Pancreas (tissue), 10 donors: ENCODE measurements at places on chromosomes 5 and 9.

DNA sequence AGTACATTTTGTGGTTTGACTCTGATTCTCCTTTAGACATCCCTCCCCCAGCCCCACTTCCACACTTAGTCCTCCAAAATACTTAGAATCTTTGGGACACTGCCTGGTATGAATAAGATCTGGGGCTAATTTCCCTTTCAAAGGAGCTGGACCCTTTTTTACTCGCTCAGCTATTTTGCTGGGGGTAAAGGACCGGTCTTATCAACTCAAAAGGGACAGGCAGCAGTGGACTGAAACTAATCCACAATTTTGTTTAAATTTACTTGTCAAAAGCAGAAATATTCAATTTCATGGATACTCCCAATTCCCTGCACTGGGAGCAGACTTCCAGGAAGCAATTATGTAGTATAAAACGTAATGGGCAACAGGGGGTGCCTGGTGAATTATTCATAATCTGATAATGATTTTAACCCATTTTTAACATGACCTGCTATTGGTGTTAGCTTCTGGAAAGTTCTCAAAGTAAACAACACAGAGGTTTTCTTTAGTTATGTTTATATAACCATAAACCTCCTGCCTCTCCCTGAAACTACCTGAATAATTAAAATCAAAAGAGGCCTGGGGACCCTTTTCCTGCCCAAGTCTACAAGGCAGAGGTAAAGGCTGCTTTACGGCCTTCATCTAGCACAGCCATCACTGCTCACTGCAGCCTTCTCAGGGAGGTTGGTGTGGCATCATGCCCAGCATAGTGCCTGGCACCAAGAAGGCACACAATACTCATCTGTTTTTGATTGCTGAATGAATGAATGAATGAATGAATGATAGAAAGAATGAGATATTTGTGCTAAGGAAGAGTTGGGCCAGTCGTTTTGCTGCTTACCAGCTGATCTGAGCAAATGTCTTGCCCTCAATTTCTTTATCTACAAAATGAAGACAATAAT, 44.2 kb upstream of the GNPDA1 start:
- no peak for DNase-seq

DNA sequence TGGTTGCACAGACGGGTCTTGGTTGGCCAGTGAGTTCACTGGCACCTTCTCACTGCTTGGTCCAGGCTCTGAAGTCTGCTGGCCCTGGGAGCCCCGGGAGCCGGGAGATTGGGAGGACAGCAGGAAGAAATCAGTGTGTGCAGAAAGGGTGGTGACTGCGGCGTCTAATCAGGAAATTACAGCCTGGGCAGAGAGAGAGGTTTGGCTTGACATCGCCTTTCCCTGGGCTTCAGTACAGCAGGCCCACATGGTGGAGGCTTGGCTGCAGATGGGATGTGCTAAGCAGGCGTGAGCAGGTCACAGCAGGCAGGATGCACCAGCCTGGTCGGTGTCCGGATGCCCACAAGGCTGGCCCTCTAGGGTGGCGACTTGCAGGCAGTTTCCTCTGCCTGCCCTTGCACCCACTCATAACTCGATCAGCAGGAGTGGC, 17.2 kb downstream of the PITX1 start:
- DNase-seq: no peak

DNA sequence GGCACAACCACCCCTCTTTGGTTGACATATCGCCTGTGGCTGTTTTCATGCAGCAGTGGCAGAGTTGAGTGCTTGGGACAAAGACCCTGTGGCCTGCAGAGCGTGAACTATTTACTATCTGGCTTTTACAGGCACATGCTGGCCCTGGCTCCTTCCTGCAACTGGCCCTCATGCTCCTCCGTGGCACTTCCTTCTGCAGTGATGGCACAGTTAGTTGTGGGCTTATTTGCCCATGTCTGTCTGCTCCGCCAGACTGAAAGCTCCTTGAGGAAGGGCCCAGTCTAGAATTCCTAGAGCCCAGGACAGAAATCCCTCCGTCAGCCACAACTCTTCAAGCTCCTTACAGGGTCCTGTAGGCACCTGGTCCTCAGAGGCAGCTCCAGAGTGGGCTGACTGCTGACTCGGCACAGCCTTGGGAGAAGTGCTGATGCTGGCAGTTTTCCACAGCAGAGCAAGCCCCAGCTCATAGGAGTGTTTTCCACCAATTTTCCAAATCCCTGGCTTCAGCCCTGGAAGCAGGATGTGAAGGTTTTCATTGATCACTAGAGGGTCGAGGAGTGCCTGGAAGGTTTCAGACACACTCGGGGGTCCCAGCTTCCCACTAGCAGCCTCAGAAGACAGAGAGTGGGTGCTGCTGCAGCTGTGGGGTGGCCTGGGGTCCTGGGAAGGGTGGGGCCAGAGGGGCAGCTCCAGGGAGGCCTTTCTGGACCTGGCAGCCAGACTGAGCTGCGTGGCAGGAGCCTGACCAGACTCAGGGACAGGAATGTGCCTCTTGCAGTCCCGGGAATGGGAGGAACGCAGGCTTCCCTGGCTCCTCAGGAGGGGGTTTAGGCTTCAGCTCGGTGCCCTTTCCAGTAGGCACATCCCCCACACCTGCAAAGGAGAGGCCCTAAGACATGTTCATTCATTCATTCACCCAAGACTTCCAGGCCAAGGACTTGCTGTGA, 56.5 kb upstream of the ANGPTL2 start:
- peak; percentile 49 for DNase-seq

GRCh38 chr5:51902512-51902911, 519.3 kb downstream of the ISL1 start:
- no peak for DNase-seq

GRCh38 chr5:135482381-135482933, 30.3 kb upstream of the TIFAB start:
- no peak for DNase-seq

DNA sequence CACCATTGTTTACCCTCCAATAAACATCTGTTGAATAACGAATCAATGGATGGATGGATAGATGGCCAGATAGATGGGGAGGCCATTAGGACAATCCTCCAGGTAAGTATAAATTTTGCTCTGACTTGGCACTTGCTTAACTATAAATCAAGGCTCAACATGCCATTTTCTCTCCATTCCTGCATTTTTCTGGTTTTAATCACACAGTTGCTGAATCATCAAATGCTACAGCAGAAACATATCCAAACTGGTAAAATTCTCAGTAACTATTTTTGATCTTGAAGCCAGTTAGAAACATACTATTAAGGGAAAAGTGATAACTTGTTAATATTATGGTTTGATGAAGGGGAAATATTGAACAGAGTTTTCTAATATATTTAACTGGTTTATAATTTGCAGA, 71.5 kb upstream of the MTAP start:
- DNase-seq: no peak

- no peak for DNase-seq
Observed at GRCh38 chr5:20497356-20497755, 509.4 kb upstream of the CDH18 start.

- DNase-seq: no peak
Observed at GRCh38 chr5:24923400-24923799, 278.6 kb upstream of the CDH10 start.

- DNase-seq: no peak
Observed at GRCh38 chr5:57696825-57697570, 214.4 kb upstream of the ACTBL2 start.

GRCh38 chr9:17829064-17829463, 250.2 kb downstream of the SH3GL2 start:
- no peak for DNase-seq

DNA sequence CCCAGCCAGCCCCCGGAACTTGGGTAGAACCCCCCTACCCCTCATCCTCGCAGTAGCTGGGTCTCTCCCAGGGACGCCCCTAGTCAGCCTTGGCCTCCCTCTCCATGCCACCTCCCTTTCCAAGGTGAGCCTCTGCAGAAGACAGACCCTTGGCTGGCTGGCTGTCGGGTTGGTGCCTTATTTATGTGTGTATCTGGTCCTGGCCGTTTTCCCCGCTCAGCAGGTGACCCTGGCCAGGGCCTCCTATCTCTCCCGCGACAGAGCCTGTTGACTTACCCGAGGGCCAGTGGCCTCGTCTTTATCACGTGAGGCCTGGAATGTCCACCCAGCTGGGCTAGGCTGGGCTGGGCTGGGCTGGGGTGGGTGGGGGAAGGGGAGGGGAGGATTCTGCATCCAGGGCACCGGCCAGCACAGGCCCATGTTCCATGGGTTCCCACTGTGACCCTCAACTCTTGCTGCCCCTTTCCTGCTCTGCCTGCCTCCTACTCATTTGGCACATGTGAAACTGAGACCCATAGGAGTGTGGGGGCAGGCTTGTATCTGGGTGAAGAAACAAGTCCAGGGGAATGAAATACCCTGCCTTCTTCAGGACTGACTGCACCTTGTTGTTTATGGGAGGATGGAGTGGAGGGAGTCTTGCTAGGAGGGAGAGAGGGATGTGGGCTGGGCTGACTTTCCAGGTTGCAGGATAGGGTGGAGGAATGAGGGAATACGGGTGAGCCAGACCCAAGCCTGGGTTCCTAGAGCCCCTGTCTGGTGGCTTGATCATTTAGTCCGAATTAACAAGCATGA, 3.1 kb downstream of the CXXC5 start:
- peak; percentile 83 for DNase-seq

- no peak for DNase-seq
Observed at GRCh38 chr5:79736528-79737514, 47.2 kb downstream of the CMYA5 start.

- no peak for DNase-seq
Observed at GRCh38 chr5:35248843-35249780, 18.8 kb upstream of the PRLR start.

GRCh38 chr5:107570805-107571531, 99.8 kb downstream of the EFNA5 start:
- no peak for DNase-seq

- no peak for DNase-seq
Observed at GRCh38 chr5:28707706-28708105, 1669.3 kb upstream of the CDH9 start.

- DNase-seq: no peak
Observed at GRCh38 chr9:134060546-134060945, 7.3 kb downstream of the BRD3 start.

GRCh38 chr9:36935768-36936497, 98.1 kb downstream of the PAX5 start:
- peak; percentile 73 for DNase-seq

GRCh38 chr9:115209601-115210306, 91.8 kb upstream of the TNC start:
- DNase-seq: no peak

DNA sequence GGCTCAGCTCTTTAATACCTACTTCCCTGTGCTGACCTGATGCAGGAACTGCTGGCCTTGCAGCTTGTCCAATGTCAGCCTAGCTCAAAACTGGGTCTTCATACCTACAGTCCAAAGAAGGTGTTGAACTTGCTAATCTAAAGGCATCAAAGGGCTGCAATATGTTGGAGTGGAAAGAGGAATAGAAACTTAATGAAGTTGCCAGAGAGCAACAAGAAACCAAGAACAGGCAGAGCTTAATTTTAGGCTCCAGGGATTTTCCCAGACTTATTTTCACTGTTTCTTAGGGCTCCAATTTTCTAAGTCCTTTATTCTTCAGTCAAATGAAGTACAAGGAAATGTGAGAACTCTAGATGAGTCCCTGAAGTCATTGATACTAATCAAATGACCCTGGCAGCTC, 17.6 kb upstream of the ERCC6L2 start:
- DNase-seq: no peak

DNA sequence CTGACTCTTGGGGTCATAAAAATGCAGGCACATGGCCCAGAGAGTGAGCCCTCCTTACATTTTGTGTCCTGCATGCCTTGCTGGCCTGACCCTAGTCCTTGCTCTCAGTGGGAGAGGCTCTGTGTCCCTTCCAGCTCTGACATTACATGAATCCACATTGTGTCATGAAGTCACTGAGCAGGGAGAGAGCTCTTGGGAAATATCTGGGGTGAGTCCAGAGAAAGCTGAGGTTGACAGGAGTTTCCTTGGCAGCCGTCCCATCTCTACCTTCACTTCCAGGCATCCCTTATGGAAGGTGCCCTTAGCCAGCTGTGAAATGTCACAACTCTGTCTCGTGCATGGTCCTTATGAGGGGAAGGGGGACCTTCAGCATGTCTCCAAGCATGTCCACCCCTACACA, 41.0 kb downstream of the FAT2 start:
- DNase-seq: no peak

- DNase-seq: no peak
Observed at GRCh38 chr5:140632366-140633020, 482 bp downstream of the CD14 start.

DNA sequence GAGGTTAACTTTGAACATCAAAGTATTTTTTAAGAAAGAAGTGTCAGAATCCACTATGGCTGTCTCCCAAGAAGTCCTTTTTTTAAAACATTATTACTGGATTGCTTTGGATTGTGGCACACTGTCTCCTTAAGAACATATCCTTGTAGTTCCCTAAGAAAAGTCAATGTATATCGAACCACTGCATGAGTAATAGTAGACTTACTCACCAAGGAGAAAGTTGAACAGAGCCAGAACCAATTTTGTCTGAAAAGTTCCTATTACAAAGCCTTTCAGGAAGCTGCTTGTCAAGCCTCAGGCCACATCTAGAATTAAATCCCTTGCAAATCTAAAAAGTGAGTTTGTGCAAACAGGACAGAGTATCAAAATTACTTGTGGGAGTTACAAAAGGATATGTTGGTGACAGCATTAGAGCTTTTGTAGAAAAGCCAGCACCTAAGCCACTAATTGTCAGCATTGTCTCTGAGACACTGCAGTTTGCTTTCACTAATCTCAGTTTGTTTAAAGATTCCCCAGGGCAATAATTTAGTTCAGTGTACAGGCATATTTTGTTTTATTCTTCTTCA, 195.4 kb downstream of the MPDZ start:
- no peak for DNase-seq

GRCh38 chr5:53262348-53262970, 152.9 kb upstream of the MOCS2 start:
- no peak for DNase-seq

GRCh38 chr9:114501796-114502682, 3.2 kb downstream of the WHRN start:
- DNase-seq: no peak

DNA sequence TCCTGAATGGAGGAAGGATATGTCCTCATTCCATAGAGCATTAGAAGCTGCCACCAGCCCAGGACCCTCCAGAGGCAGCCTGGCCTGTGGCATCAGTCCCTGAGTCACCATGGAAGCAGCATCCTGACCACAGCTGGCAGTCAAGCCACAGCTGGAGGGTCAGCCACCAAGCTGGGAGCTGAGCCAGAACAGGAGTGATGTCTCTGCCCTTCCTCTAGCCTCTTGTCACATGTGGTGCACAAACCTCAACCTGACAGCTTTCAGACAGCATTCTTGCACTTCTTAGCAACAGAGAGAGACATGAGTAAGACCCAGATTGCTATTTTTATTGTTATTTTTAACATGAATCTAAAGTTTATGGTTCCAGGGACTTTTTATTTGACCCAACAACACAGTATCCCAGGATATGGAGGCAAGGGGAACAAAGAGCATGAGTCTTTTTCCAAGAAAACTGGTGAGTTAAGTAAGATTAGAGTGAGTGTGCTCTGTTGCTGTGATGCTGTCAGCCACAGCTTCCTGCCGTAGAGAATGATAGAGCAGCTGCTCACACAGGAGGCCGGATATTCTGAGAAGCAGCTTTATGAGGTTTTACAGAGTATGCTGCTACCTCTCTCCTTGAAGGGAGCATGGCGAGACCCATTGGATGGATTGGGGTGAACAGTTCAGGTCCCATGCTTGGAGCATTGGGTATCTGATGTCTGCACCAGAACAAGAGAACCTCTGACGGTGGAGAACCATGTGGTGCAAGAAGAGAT, 13.0 kb upstream of the CYFIP2 start:
- DNase-seq: no peak

- no peak for DNase-seq
Observed at GRCh38 chr5:151492729-151493128, 45.3 kb downstream of the SLC36A1 start.
